ENCODE measurements at places on chromosomes 4 and X. TPM values are rescaled to one million over a fixed set of nuclear protein-coding genes. Genes with fewer than 3 reads are reported as not detected.

DNA sequence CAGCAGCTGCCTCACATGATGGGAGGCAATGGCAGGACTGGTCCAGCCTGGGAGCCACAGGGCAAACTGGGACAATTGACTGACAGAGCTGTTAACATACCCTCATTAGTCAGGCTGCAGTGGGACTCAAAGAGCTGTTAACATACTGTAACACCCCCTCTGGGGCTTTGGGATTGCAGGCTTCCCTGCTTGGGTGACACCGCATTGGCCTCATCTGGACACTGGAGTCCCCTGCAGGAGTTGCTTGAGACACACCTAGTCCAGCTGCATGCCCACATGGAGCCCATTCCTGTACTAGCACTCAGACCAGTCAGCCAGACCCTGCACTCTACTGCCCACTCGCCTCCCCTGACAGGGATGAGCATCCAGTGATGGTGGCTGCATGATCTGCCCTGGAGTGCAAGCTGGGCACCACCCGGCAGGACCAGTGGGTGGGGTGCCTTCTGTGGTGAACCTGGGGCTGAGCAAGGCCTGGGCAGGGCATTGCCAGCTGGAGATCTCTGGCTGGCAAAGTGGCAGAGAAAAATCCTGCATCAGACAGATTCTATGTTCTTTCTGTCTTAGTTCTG is 138.8 kb downstream of the DTHD1 start:
- no peak for DNase-seq

The CXCL11 gene
- not detected for total RNA-seq

GRCh38 chrX:105526431-105526830 is 295.9 kb upstream of the NRK start:
- DNase-seq: no peak

The VCX gene
- not detected for total RNA-seq

The GAGE12H gene
- not detected for total RNA-seq

DNA sequence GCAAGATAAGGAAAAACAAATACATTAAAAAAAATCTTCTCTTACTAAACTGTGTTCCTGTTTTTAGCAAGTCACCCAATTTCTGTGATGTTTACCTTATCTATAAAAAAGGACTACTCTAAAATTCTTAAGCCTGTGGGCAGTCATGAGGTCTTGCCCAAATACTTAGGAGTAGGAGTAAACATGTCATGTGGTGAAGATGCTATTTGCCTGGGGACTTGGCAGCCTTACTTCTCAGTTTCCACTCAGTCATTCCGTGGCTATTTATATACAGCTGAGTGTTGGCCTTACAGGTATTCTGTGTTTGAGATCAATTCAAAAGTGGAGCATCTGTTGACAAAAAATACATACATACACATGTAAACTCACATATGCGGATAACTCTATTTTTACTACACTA is 89.9 kb upstream of the TLR2 start:
- DNase-seq: no peak

DNA sequence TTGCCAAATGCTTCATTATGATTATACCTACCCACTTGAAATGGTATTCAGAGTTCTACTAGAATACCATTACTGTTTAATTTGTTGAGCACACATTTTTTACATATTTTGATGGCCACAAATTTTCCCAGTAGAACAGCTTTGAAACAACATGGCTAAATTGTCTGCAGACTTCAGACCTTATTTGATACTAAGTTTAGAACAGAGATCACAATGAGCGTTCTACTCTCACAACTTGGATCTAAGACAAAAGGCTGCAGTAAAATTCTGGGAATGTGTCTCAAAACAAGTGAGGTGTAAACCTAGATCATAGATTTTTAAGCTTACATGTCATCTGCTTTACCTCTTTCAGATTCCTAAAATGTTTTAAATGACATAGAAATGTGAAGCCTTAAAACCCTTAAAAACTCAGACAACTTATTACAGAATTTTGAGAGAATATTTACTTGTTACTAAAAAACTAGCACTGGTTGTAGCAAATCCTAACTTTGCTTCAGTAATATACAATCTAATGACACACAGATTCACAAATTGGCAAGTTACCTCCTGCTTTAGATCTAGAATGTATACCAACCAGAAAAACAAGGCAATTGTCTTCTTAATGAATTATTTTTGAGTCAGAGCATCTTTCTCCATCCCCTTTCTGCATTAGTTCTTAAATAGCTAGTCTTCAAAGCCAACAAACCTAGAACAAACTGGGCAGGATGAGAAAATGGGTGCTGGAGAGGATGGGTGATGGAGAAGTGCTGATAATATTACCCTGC is 243.3 kb downstream of the SLC7A11 start:
- no peak for DNase-seq

DNA sequence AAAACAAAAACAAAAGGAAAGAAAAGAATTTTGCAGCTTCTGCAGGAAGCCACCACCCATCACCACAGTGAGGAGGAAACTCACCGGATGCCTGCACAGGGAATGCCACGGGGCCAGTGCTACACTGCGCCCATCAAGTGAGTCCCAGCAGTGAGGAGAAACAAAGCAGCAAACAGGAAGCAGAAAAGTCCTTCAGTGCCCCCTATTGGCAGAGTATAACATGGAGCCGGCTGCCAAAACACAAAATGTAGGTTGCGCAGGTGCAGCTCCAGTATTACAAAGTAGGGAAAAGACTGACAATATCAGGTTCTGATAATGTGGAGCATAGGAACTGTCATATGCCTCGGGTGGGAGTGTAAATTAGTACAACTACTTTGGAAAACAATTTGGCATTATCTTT is 23.3 kb upstream of the SCML2 start:
- DNase-seq: peak; percentile 29
